A549 treated with DMSO at 1 μM for 4 hours (cell line): ENCODE measurements at places on chromosomes 3 and 15. TPM values are rescaled to one million over a fixed set of nuclear protein-coding genes. Genes with fewer than 3 reads are reported as not detected.

Gene LIPH
- 7.2 to 9.3 TPM (median 8.4 TPM) in 5 replicates for total RNA-seq

Gene ASB7
- total RNA-seq, result 10.3 to 14.0 TPM (median 12.9 TPM) in 5 replicates

Gene GRAMD2A
- total RNA-seq, result 0.13 TPM in 1 of 5 replicates, not detected in the others

Gene PLCB2
- total RNA-seq, result 0.39 to 1.3 TPM (median 0.79 TPM) in 5 replicates

Gene GLCE
- 19.7 to 29.1 TPM (median 24.8 TPM) in 5 replicates for total RNA-seq

Gene MCTP2
- total RNA-seq, result not detected in 5 replicates

Gene GPR149
- total RNA-seq, result not detected in 5 replicates

Gene ANKUB1
- not detected in 5 replicates for total RNA-seq

Gene FHIT
- total RNA-seq, result 0.48 to 1.0 TPM (median 0.78 TPM) in 5 replicates

Gene PLCD1
- 2.6 to 4.4 TPM (median 3.6 TPM) in 5 replicates for total RNA-seq

Gene ARGFX
- total RNA-seq, result not detected in 5 replicates

Gene MYLK
- 12.3 to 16.6 TPM (median 15.2 TPM) in 5 replicates for total RNA-seq

Gene BOC
- 6.9 to 8.7 TPM (median 7.5 TPM) in 5 replicates for total RNA-seq

Gene EXD1
- total RNA-seq, result 0.07 TPM in 1 of 5 replicates, not detected in the others

Gene SLC6A11
- total RNA-seq, result 0.03 to 0.07 TPM (median 0.05 TPM) in 4 of 5 replicates, not detected in the other

Gene IL5RA
- total RNA-seq, result not detected in 5 replicates

Gene AMIGO3
- 0.48 to 0.91 TPM (median 0.61 TPM) in 5 replicates for total RNA-seq
